ENCODE measurements at places on chromosomes 1 and 21.
A peak's percentile ranks its signal among the peaks of the same experiment; 100 is the strongest.

GRCh38 chr1:14782741-14783591 is 184.5 kb downstream of the KAZN start:
- no peak for DNase-seq

GRCh38 chr1:37867784-37868183 is 8.4 kb upstream of the MTF1 start:
- DNase-seq, result no peak

GRCh38 chr1:153277852-153278251 is 18.4 kb downstream of the LORICRIN start:
- DNase-seq, result peak; percentile 14

GRCh38 chr1:212918824-212919223 is 31.5 kb upstream of the VASH2 start:
- DNase-seq, result no peak

DNA sequence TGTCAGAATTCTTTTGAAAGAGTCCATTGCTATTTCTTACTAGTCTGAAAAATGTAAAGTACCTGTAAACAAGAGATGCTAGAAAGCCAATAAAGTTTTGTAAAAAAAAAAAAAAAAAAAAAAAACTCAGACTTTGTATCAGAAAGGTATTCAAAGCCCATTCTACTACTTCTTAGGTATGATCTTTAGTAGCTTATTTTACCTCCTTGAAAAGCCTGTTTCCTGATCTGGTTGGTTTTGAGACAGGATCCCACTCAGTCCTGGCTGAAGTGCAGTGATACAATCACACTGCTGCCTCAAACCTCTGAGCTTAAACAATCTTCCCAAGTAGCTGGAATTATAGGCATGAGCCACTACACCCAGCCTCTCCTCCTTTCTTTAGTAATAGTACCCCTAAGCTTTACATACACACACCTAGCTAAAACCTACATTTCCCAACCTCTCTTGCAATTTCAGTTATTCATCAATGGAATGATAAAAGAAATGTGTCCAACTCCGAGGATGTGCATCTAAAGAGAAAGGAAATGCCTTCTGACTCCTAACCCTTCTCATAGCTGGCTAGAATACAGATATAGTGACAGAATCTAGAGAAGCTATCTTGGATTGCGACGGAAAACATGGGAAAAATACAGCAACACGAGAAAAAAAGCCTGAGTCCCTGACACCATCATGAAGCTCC is 30.6 kb downstream of the EPS15 start:
- DNase-seq, result no peak

DNA sequence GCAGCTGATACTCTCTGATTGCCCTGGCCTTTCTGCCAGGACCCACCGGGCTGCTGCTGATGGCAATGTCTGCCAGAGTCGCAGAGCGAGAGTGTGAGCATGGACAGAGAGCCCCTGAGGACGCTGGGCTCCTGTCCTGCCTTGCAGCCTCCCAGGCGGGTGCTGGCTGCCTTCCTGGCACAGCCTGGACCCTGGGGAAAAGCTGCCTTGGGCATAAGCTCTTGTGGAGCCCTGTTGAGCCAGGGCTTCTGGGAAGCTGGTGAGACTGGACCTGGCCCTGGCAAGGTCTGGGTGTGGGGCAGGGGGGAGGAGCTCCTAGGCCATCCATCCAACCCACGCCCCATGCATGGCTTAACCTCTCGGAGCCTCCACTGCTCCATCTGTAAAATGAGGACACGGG is 105.8 kb upstream of the WNT4 start:
- DNase-seq, result no peak

DNA sequence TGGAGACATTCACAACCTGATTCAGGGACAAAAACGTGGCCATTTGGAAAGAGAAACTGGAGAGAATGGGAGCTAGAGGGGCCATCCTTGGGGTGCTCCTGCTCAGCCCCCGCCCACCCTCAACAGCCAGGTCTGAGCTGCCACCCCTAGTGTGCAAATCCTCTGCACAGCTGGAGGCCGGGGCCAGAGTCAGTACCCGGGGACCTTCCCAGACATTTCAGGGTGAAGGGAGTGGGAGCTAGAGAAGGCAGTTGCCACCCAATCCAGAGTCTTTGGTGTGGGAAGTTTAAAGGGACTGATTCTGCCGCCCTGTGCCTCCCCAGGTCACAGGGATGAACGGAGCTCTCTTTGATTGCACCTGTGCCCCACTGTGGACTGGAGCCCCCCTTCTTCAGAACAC is 397.4 kb downstream of the MATN1 start:
- no peak for DNase-seq

GRCh38 chr1:221773383-221773782 is 31.5 kb upstream of the DUSP10 start:
- no peak for DNase-seq

DNA sequence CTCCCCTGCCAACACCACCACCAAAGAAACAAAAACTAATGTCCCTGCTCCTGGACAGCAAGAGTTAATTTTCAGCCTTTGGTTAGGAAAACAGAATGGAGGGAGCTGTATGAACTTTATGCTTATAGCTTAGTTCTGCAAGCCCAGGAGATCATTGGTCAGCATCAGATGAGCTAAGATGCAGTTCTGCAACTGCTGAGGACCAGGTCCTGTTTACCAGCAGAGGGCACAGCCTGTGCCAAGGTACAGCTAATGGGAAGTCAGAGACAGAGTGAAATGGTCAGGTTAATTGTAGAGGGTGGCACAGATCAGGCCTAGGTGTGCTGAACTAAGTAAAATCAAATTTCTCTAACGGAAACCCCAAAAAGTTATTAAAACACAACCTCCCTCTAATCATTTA is 161.3 kb downstream of the ROR1 start:
- DNase-seq, result no peak

GRCh38 chr1:113219377-113219776 is 146.4 kb downstream of the LRIG2 start:
- no peak for DNase-seq
